Activated T-helper 1 cell treated with anti-CD3 and anti-CD28 coated beads, Interleukin-2, amount 50 U/mL, for 16 hours (primary cell): ENCODE measurements at places on chromosomes 1 and 21.

GRCh38 chr1:30087465-30087864, 635.9 kb downstream of the MATN1 start:
- DNase-seq, result no peak

- no peak for DNase-seq
These were observed 100.5 kb upstream of the NEK7 start for GRCh38 chr1:198056255-198056654.

DNA sequence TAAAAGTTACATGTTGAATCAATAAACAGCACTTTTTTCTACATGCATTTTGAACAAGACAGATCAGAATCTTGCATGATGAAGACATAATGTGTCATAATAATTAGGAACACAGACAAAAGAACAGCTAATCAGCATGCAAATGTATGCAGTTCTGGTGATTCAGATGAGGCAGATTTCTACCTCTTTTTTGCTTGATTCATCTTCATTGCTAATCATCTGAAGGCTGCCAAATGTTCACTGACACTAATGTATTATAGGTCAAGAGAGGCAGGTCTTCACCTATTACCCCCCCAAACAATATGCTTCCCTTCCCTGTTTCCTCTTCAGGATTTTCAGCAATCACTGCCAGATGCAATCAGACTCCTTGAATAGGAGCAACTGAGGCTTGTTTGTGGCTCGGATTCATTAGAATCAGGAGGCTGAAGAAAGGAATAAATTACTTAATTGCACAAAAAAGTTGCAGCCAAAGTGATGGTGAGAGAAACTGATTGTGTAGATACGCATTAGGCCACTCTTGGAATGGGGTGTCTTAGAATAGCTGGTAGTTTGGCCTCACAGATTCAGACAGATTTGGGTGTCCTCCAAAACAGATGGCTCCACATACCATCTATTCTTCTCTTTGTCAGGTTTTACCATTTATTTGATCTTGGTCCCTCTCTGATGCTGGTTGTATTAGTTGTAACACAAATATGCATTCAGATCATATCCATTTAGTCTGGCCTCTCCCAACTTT, 275.4 kb downstream of the RPS6KC1 start:
- no peak for DNase-seq

DNA sequence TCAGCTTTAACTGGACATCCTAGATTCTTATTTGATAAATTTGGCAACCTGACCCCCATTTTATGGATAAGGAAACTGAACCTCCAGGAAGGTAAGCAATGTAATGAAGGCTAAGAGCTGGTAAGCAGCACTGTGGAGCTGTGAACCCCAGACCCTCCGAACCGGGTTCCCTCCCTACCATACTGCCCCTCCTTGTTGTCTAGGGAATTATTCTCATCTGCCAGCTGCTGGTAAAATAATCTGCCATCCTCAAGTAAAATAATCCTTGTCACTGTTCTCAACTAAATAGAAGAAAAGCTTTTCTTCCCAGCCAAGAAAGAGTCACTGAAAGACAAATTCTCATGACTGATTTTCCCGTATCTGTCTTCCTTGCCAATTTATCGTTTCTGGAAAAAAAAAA, 55.8 kb upstream of the PRDX6 start:
- DNase-seq, result no peak

DNA sequence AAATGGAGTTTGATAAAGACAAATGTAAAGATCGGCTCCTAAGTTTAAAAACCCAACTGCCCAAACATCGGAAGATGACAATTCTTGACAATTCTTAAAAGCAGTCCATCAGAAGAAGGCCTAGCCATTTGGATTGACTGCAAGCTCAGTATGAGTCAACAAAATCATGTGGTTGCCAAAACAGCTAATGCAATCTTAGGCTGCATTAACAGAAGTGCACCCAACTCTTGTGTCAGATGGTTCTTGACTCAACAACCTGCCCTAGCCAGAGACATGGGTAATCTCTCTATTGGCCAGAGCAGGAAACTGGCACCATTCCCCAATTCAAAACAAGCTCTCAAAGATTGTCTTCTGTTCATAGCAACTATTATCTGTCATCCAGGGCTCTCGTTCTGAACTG, 9.9 kb upstream of the NCF2 start:
- no peak for DNase-seq

DNA sequence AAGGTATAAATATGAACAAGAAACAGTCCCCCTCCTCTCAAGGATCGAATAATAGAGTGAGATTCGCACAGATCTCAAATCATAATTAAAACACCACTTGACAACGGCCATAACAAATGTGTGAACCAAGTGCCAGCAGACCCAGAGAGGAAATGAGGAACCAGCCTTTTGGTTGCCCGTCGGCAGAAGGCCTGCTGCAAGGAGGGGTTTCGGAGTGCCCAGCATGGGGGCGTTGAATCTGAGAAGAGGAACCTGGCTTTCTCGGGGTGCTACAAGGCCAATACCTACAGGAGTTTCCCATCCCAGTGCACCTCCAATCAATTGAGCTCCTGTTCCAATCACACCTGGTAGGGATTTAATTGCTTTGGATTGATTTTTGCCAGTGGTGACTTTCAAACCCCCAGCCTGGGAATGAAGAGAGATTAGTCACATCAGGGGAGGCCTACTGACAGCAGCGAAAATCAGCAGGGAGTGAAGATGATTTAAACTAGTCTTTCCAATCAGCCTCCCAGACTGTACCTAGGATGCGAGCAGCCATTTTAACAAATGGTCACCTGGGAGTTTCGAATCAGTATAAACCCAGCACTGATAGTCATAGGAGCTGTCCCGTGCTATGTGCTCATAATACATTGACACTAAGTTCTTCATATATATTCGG, 263.8 kb downstream of the KAZN start:
- no peak for DNase-seq

GRCh38 chr1:59522925-59523505, 226.1 kb downstream of the FGGY start:
- no peak for DNase-seq
